ENCODE measurements at places on chromosomes 2 and 18.

- DNase-seq: no peak
Measured at GRCh38 chr2:196113061-196113974, 44.7 kb upstream of the DNAH7 start.

DNA sequence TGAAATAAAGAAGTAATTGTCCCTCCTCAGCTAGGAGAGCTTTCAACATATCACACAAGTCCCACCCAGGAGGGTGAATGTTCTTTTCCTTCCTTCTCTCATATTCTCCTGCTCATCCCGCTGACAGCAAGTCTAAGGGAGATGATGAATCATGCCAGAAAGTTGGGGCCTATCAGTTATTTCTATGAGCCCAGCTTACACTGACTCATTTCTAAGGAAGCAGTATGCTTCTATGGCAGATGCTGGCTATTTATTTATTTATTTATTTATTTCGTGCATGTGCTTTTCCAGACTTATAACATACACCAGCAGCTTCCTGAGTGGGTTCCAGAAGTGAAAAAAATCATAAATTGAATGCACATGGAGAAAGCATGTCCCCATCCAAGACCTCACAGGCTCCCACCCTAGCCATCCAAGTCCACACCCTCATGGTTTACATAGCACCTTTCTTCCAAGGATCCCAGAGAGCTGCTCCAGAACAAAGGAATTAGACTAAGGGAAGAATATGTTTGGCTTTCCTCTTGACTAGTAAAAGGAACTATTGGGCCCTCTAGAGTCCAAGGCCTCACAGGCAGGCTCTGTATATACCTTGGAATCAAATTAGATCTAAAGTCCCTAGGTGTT, 1074.2 kb upstream of the ZEB2 start:
- DNase-seq: peak; percentile 20

- DNase-seq: no peak
Measured at GRCh38 chr2:219123356-219124135, 37.1 kb downstream of the NHEJ1 start.

GRCh38 chr2:28055325-28055970, 164.9 kb downstream of the BABAM2 start:
- no peak for DNase-seq

- DNase-seq: no peak
Measured at GRCh38 chr2:30705056-30705455, 102.2 kb downstream of the CAPN13 start.

DNA sequence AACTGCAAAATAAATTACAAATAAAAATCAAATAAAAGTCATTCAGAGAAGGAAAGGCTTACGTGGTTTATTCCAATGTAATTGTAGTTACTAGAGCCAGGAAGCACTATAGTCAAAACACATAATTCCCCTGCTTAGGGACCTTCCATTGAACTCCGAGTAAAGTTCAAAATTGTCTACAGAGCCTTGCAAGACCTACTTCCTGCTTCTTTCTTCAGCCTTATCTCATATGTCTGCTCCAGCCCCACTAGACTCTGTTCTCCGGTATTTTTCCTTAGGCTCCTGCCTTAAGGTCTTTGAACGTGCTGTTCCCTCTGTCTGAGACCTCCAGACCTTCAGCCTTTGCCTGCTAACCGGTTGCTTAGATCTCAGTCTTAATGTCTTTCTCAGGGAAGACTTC, 104.3 kb downstream of the ARL6IP6 start:
- DNase-seq: no peak

- DNase-seq: no peak
Measured at GRCh38 chr2:164568317-164568716, 53.0 kb downstream of the GRB14 start.

DNA sequence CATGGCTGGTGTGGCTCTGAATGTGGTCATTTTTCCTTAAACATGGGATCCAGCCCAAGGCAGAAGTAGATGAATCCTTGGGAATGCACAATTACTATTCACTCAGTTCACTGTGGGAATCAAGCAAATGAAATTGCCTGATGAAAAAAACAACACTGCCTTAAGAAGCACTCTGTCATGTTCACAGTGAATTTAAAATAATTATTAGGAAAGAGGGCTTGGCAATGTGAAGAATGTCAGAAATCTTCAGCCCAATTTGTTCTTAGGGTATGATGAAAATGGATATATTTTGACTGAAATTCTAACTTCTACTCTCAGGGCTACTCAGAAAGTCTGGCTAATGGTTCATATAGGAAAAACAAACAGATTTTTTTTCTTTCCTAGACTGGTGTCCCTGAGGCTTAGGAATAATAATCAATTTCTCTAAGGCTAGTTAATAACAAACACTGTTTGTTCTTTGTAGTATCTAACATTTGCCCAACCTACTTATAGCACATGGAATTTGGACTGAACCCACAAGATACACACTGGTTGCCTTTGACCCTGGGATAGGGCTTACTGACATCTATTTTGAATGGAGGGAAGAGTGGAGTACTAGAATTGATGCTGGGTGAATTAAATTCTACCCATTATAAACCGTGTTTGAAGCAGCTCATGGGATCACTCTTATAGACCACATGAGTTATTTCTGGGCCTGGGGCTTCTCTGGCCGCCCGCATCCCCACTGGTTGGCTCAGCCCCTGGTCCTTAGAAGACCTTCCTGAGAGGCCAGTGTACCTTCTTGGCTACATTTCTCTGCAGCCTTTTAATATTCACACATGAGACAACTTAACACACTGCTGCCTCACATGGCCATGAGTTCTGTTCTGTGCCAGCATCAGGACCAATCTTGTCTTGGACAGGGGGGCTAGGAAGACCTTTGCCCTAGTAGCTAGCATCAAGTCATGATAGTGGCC, 8.3 kb upstream of the MRPL33 start:
- DNase-seq: no peak

DNA sequence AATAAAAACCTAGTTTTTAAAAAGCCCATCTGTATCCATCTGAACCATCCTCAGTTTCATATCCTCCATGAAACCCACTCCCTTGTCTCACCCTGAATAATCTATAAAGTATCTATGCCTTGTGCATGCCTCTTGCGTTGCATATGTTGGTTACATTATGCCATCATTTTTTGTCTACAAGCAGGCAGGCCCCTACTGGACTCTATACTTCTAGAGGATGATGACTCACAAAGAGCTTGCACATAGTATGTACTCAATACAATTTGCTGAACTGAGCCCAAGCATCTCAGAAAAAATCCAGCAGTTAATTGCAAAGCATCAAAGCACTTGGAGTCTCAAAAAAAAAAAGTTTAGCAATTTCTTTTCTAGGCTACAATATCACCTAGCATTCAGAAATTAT, 95.6 kb downstream of the DYM start:
- DNase-seq: no peak

DNA sequence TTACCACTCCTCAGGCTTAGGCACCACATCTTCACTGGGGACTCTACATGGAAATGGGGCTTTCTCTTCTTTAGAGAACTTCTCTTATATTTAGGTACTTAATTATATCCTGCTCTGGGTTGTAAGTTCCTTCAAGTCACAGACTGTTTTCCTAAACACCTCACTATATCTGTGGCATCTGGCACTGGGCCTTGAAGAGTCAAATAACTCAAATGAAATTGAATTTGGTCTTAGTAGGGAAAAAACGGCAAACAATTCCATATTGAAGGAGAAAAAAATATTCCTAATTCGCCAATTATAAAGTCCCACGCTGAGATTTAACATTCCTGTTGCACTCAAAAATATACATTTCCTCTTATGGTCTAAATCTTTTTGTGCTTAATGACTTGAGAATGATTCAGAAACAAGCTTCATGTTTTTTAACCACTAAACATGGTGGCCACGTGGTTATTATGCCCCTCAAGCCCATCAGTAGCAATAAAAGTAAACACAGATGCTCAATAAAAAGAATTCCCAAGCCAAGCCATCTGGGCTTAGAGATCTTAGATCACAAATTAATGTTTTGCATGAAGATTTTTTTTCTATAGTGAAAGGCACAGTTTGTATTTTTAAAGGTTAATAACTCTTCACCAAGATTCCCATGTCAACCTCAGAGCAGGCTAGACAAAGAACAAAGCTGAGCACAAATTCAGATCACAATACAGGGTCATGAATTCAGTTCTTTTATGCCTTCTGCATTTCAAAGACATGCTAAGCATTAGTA, 105.5 kb upstream of the SYT4 start:
- DNase-seq: no peak

GRCh38 chr2:42835577-42836371, 43.4 kb upstream of the HAAO start:
- DNase-seq: peak; percentile 61

- DNase-seq: no peak
Measured at GRCh38 chr2:23036629-23037028, 348.4 kb upstream of the KLHL29 start.

DNA sequence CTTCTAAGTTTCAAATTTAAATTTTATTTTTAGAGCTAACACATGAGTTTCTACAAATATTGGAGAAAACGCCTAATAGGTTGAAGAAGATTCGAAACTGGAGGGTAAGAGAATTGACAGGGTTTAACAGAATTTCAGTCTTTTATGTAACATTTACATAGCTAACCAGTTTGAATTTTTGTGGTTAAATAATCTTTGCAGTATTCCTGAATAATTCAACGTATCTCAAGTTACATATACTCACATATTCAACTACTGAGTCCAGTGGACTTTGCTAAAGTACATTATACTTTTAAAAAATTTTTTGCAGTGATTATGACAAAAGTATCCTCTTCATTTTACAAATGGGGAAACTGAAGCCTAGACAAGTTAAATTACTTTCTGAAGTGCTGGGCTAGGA, 34.0 kb downstream of the CCNT2 start:
- no peak for DNase-seq

GRCh38 chr2:131724019-131724418, 196.3 kb downstream of the CCDC74A start:
- DNase-seq: no peak

DNA sequence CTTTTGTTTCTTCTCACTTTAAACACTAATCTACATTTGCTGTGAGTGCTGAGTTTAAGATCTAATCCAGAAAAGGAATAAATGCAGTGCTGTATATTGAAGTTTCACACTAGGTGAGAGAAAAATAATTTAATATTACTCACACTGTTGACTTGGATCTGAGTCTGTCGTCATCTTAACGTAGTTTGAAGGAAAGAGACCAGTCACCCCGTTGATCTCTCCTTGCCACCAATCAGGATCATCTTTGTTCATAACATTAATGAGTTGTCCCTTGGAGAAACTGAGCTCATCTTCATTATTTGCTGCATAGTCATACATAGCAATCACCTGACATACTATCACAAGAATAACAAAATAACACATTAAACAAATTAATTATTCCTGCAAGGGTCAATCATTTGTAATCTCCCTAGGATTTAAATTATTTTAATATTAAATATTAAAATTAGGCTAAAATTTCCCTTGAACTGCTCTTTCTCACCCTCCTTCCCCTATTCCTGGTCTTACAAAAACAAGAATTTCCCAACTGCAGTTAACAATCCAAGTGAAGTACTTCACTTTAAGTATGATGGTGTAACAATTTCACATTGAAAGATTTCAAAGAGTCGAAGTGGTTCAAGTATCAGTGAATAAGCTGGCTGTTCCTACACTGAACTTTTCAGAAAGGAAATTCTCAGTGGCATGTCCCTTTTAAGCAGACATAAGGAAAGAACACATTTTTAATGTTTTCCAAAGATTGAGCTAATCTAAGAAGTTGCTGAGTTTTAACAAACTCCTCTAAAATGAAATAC, 71.3 kb downstream of the FAM228A start:
- DNase-seq: no peak

DNA sequence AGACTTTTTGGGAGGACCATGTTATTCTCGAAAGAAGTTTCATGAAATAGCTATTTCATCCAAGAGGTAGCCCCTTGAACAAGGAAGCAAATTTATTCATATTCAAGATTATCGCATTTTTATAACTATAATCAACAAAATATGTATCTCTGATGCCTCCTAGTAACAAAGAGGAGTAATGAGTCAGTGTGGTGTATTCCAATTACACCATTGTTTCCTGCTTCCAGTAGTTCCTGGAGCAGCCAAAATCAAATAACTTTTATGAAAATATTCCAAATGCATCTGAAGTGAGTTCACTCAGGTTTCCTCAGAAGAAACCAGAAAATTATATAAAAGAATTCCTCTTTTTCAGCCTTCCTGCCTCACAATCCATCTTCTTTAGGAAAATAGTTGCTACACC, 43.0 kb downstream of the ANKRD36B start:
- DNase-seq: no peak

- DNase-seq: no peak
Measured at GRCh38 chr2:43531251-43531650, 64.6 kb downstream of the THADA start.

DNA sequence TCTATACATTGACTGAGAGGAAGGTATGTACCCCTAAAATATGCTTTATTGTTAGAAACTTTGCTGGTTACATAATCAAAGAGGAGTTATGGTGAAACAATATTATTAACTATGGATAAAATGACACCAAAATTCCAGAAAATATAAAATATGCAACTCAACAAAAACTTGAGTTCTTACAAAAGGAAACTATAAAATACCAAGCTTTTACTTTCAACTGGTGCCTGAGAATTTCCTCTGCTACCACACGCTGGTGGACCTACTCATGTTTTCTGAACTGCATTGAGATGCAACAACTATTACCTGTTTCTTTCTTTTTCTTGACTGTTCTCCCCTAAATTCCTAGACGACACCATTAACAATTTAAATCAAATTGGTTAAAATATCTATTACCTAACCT, 8.2 kb upstream of the NFE2L2 start:
- no peak for DNase-seq

DNA sequence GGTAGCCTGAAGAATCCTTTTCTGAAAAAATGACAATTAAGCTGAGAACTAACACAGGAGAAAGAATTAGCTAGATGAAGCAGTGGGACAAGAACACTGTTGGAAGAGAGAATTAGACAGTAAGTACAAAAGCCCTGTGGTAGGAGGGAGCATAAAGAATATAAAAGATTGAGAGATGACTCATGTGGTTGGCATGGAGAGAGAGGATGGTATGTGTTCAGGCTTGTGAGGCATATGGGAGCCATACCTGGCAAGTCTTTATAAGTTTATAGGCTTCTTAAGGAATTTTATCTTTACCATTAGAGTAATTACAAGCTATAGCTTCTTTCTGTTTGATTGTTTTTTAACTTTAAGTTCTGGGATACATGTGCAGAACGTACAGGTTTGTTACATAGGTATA, 325.0 kb downstream of the ARL6IP6 start:
- no peak for DNase-seq

GRCh38 chr2:240121675-240122074, 14.4 kb downstream of the COPS9 start:
- DNase-seq: no peak

DNA sequence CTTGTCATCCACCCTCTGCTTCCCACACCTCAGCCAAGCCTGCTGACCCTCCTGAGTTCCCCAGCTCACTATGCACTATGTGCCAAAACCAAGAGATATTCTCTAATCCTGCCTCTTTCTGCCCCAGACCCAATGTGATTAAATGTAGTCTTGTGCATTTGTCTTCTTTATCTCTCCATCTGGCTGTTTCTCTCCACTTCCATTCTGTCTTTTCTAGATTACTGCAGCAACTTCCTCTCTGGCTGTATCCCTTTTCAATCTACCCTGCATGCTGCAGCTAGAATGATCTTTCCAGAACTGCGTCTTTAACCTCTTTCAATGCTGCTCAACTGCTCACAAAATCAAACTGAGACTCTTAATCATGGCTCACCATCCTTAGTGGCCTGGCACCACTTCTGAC, 164.1 kb downstream of the GALNT14 start:
- DNase-seq: no peak

Measured in H54 (cell line).